GM12891 (cell line): ENCODE measurements at places on chromosomes 1 and 21.

- no peak for DNase-seq
Observed at GRCh38 chr1:47838562-47839432, 158.4 kb downstream of the TRABD2B start.

- no peak for DNase-seq
Observed at GRCh38 chr1:160675641-160676410, 29.0 kb upstream of the SLAMF1 start.

DNA sequence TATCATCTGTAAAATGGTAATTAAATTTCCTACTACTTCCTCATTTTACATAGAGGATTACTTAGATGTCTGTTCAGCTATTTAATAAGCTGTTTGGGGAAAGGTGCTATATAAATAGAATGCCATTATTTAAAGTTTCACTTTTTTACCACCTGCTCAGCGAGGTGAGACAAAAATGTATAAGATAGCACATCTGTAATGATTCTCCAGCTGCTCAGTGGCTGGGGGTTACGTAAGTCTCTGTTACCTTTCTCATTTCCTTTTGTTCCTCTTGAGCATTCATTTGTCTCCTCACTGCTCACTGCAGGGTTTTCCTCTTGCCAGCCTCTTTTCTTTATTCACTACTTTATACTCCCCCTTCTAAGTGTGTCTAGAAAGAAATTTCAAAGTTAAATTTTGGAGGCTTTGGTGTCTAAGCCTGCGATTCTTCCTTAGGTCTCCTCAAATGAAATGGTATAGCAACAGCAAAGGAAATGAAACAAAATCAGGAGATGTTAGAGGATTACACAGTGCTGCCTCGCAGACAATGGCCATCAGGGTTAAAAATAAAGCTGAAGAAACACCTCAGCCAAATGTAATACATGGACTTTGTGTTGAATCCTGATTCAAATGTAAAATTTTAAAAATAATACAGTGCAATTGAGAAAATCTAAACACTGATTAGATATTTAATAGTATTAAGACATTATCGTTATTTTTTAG lies 6.8 kb downstream of the RGS8 start:
- peak; percentile 30 for DNase-seq

GRCh38 chr1:91166106-91166712 lies 144.4 kb upstream of the ZNF644 start:
- DNase-seq, result peak; percentile 14

- no peak for DNase-seq
Observed at GRCh38 chr1:101366513-101367215, 129.8 kb downstream of the S1PR1 start.

GRCh38 chr1:229183588-229183987 lies 87.3 kb upstream of the RAB4A start:
- DNase-seq, result no peak

GRCh38 chr1:223525957-223526356 lies 132.7 kb downstream of the CCDC185 start:
- DNase-seq, result no peak

DNA sequence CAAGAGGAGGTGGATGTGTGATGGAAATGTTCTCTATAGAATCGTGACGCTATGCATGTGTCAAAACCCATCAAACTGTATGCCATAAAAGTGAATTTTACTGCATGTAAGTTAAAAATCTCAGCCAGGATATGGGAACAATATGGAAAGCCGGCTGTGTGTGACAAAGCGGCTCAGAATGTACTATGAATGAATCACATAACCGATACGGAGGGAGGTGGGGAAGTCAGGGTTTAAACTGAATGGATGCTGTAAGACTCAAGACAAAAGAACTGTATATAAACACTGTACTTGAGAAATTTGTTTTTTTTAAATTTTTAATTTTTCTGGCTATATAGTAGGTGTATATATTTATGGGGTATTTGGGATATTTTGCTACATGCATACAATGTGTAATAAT lies 111.6 kb upstream of the PDE4B start:
- no peak for DNase-seq
